ENCODE measurements at places on chromosomes 13 and 19.

DNA sequence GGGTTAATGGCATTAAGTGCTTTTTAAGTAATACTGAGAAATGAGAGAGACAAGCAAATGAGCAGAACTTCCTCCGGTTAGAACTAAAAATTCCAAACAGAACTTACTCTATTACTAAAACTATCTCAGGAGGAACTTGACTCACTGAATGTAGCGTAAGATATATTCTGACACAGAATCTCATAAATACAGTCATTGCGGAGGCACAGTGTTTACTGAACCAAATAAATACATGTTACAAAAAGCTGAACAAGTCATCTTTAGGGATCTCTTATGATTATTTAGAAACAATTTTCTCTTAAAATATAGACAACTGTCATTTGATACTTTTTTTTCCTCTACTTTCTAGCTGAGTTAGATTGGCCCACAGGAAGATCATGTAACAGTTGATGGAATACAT lies 283.1 kb downstream of the KLF12 start:
- DNase-seq = no peak

DNA sequence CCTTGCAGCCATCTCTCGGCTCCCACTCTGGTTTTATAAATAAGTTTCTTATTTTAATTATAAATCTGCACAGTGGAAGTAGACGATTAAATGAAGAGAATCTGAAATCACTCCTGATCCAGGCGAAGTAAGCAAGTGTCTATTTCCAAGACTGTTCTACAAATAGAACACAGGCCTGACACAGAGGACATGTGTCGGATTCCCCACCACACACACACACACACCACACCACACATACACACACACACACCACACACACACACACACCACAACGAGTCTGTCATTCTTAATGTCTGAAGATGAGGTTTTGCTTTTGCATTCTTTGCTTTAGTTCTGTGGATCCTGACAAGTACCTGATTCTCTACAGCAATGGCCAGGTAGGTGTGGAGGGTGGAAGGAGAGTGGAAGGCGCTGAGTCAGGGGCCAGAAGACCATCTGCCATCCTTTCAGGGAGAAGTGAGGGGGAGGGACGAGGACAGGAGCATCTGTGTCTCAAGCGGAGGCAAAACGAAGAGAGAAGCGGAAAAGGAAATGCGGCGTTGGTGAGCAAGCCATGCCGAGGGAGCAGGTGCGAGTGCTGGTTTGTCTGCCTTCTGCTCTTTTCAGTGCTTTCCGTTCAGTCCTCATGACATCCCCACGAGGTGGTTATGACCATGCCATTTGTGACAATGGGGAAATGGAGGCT lies 110.2 kb downstream of the TEX26 start:
- DNase-seq = no peak

GRCh38 chr19:41175801-41176777 lies 16.9 kb upstream of the CYP2S1 start:
- peak; percentile 27 for DNase-seq

DNA sequence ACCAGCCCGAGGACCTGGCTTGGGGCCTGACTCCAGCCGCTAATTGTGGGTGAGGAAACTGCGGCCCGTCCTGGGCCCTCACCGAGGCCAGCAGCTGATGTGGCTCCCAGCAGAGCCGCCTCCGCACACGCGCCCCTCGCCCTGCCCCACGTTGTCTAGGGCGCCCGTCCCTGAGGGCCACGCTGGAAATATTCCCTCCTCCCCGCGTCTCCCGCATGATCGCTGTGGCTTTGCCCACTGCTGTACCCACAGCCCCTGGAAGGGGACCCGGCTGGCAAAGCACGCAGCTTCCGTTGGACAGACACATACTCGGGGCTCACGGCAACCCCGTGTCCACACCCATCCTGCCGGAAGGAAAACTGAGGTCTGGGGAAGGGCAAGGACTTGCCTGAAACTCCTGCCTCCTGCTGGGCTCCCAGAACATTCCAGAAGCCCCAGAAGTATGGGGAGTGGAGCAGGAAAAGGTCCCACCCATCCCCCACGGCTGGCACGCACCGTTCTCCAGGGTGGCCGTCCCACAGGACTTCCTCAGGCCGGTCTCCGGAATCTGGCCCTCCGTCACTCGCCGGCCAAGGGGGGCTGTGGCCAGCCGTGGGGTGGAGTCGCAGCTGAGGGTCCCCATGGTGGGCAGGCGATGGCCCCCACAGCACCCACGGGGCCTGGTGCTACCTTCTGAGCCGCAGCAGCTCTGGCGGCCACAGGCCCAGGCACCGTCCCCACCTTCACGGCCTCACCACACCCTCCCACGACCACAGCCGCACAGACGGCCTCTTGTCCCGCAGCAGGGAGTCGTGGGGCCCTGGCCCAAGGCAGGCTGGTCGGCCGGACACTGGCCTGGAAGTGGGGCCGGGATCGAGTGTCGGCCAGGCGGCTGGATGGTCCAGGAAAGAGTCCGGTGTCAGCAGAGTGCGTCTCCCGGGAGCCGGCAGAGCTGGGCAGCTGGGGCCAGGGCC lies 13.6 kb upstream of the SHC2 start:
- DNase-seq = peak; percentile 55

DNA sequence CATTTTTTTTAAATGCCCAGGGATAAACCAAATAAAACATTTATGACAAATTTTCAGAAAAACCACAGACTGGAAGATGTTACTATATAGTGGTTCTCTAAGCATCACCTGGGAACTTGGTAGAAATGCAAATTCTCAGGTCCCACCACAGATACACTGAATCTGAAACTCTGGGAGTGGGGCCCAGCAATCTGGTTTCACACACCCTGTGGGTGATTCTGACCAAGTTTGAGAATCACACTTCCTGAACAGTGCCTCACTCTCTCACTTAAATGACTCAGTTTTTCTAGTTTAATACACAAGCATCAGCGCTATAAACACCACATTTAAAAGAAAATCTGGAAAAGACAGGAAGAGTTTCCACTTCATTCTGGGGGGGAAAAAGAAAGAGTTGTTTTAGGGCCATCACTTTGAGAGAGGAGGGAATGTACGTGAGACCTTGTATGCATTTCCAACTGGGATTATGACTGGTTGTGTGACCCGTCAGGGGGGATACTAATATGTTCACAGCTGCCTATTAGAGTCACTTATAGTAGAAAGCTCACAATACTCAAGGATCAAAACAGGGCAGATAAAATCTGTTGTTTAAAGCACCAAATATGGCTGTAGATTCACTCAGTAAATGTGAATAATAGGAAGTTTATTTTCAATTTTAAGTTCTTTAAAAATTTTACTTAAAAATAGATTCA lies 567.7 kb downstream of the GPC6 start:
- DNase-seq = no peak

DNA sequence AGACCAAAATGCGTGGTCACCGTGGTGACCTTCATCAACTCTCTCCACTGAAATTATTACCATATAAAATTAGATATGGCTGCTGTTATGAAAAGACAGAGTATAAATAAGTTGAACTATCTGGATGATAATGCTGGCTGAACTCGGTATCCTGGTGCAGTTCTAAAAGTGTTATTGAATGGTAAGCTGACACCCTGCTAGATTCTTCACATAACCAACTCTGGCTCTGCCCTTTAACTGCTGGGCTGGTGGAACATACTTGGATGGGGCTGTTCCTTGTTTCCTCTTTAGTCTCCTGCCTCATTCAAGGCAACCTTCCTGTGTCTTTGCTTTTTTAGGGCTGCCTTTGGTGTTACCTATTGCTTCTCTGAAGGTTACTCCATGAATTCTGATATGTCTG lies 106.9 kb downstream of the FGF9 start:
- no peak for DNase-seq

DNA sequence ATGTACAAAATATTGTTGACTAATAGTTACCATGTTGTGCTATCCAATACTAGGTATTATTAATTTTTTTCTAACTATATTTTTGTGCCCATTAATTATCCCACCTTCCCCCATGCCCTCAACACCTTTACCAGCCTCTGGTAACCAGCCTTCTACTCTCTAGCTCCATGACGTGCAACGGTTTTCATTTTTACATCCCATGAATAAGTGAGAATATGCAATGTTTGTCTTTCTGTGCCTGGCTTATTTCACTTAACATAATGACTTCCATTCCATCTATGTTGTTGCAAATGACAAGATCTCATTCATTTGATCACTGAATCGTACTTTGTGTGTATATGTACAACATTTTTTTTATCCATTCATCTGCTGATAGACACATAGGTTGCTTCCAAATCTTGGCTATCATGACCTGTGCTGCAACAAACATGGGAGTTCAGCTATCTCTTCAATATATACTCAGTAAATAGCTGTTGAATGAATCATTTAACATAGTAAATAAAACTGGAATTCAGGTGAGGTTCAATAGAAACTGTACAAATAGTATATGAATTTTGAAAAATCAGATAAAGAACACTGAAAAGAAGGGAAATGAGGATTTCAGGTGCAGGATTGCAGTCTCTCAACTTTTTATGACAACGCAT lies 509.0 kb upstream of the MIR17HG start:
- no peak for DNase-seq

- no peak for DNase-seq
These were observed 11.9 kb upstream of the GNA15 start for GRCh38 chr19:3123956-3124355.

DNA sequence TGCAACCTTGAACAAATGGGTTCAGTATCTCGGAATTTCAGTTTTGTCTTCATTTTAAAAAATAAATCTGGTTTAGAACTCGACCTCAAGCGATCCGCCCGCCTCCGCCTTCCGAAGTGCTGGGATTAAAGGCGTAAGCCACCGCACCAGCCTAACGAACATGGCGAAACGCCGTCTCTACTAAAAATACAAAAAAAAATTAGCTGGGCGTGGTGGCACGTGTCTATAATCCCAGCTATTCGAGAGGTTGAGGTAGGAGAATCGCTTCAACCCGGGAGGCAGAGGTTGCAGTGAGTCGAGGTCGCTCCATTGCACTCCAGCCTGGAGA lies 571 bp downstream of the ZNF302 start:
- DNase-seq = no peak

DNA sequence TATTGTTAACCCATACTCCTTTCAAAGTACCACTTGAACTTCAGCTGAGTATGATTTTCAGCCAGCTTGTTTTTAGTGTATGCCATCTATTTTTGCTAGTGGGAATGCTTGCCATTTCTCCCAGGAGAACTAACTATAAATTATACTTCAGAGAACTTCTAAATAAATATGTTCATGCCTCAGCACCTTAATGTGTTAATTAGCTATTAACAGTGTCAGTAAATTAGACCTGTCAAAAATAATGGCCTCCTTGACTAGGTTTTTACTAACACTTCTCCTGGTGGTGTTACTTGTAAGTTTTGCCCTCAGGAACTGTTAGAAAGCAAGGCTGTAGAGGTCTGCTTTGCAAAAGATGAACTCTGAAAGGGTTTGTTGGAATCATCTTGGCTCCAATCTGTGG lies 4.5 kb downstream of the CLDN10 start:
- no peak for DNase-seq

GRCh38 chr13:73358606-73359095 lies 299.8 kb downstream of the KLF5 start:
- no peak for DNase-seq

DNA sequence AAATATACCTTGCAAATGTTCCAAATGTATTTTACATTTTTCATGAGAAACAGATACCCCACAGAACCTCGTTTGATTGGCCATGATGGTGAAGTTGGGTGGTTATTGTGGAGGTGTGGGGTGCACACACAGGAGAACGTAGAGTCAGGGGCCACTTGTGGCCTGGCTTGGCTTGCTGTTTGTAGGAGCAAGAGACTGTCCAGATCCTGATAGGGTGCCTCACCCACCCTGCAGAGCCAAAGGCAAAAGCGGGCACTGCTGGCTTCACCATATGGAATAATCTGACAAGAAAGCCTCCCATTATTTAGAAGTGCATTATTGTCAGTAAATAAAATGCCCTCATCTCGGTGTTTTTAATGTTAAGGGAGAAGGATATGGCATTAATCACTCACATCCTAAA lies 330.2 kb downstream of the TEX29 start:
- no peak for DNase-seq

- no peak for DNase-seq
These were observed 56.1 kb upstream of the FREM2 start for GRCh38 chr13:38630780-38631179.

- DNase-seq = peak; percentile 25
These were observed 338 bp downstream of the RGCC start for GRCh38 chr13:41457589-41458186.

GRCh38 chr13:114096031-114096485 lies 36.4 kb downstream of the RASA3 start:
- no peak for DNase-seq

DNA sequence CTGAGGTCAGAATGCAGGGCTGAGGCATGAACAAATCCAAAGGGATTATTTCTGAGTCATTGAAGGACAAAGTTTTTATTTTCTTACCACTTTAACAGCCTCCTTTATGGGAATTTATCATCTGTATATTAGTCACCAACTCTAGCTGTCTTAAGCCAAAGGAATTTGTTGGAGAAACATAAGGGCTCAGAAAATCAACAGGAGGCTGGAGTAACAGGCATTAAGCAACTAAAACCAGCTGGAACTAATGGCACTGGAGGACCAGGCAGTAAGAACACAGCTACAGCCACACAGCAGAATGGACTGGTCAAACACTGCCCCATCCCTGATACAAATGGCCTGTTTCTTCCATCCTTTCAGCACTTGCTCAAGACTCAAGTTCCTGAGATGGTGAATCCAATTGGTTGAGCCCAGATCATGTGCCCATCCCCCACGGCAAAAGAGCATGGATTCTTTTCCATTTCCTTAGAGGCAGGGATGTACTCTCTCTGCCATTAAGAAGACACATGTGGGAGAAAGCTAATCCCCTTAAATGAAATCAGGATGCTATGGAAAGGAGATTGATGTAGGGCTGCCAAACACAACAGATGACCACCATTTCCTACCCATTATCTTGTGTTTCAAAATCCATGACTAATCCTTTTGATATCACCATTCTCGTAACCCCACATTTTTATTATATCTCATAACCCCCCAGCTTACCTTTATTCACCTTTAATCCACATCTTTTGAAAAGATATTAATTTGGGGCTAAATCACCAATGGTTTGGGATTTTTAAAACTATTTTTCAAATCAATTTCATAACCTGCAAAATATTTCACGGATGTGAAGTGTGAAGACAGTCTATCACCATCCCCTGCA lies 157.0 kb upstream of the FNDC3A start:
- no peak for DNase-seq

- no peak for DNase-seq
These were observed 343.2 kb downstream of the KCNRG start for GRCh38 chr13:50358231-50359040.

DNA sequence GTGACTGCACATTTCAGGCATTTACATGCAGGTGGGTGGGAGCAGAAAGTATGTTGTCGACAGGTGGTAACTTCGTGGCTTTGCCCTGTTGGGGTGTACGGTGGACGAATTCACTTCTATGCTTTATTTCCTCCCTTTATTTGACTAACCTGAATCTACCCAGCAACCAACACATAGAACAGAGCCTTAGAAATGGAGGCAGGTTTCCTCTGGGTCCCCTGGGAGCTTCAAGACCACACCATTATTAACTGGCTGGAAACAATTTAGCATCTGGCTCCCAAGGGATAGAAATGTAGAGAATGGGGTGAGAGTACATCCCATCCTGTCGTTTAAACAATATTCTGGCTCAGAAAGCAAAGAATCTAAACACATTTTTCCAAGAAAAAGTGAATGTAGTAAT lies 244.4 kb downstream of the DLEU7 start:
- DNase-seq = no peak
